ENCODE measurements at places on chromosomes 2 and 18.
A peak's percentile ranks its signal among the peaks of the same experiment; 100 is the strongest.

- no peak for DNase-seq
Measured at GRCh38 chr2:52658598-52658997, 1109.0 kb upstream of the CHAC2 start.

- DNase-seq = no peak
Measured at GRCh38 chr18:527146-527545, 26.6 kb upstream of the COLEC12 start.

GRCh38 chr2:65299246-65299645, 71.6 kb downstream of the ACTR2 start:
- DNase-seq = no peak

DNA sequence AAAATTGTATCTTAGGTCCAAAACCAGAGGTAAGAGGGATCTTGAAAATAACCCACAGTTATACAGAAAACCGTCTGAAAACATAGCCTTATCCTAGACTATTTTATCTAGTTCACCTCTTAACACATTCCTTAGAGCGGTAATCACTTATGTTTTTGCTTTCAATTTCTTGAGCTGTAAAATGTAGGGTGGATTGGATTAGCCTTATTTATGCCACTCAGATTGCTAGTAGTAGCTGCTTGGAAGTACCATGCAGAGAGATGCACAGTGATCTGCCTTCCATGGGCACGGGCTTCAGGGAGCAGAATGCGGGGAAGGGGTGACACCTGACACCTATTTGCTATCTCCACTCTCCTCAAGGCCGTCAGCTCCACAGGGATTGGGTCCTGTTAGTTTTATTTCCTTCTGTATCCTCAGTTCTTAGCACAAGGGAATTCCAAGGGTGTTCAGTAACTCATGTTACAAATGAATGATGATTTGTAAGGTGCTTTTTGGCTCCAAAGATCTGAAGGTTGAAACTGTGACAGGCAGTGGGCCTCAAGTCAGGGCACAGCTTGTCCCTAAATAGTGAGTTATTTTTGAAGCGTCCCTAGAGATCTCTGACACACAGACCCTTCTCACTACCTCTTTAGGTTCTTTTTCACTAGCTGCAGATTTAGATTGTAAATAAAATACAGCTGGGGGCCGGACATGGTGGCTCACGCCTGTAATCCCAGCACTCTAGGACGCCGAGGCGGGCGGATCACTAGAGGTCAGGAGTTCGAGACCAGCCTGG, 64.0 kb upstream of the PMAIP1 start:
- no peak for DNase-seq

- no peak for DNase-seq
Measured at GRCh38 chr2:65053199-65053598, 3.0 kb upstream of the CEP68 start.

GRCh38 chr18:32732165-32732564, 40.7 kb downstream of the KLHL14 start:
- DNase-seq = no peak

DNA sequence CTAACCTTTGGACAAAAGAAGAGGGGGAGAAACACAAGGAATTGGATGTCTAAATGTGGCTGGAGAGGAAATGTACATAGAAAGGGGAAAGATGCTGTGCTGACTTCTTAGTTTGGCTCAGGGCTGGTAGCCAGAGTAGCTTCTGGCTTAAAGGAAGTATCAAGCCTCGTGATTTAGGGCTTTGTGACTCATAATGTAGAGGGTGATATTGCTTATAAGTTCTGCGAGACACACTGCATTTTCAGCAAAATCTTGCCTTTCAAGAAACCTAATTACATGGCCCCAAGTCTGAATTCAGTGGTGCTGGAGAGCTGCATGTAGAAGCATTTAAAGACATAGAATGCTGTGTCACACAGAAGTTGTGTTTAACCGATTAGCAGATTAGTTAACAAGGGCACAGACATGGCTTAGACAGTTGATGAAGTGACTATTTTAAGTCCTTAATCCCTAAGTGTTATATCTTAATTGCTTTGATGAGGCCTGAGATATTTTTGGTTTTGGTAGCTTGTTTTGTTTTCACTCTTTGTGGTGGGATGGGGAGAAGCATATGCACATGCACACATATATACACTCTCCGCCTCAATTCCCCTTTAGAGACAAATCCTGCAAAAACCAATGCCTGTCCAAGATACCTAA, 66.4 kb downstream of the EPAS1 start:
- DNase-seq = no peak

GRCh38 chr18:23135550-23136325, 453 bp downstream of the CABLES1 start:
- no peak for DNase-seq

GRCh38 chr18:3454365-3455089, 4.6 kb downstream of the TGIF1 start:
- DNase-seq = no peak

DNA sequence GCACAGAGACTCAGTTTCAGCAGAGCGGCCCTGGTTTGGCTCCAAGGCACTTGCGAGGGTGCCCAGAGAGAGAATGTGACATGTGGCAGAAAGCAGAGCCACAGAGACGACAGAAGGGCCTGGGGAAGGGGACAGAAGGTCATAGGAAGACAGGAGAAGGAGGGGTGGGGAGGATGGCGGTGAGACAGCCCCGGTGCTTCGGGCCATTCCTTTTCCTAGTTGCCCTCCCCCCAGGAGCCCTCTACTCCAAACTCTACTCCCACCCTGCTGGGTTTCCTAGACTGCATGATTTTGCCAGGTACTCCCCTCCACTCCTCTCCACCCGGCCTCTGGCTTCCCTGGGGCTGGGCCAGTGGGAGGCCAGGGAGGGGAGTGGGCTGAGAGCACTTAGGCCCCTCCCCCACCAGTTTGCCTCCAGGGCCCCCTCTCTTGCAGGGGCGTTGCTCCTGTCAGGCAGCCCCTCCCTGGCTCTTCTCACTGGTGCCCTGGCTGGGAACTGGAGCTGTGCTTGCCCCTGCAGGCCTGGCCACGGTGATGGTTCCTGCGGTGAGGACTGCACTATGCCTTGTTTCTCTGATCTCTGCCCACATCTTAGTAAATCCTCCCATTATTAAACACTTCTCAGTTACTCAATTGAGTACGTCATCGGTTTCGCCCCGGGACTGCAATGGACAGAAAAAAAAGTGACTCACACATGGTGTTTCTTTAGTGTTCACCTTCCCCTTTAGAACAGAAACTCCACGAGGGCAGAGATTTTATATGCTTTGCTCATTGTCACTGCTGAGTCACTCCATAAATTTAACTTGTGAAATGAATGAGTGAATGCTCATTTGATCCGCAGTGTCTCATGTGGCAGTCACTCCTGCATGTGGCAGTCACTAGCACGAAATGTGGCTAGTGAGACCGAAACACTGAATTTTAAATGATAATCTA, 58.7 kb upstream of the SP3 start:
- no peak for DNase-seq

DNA sequence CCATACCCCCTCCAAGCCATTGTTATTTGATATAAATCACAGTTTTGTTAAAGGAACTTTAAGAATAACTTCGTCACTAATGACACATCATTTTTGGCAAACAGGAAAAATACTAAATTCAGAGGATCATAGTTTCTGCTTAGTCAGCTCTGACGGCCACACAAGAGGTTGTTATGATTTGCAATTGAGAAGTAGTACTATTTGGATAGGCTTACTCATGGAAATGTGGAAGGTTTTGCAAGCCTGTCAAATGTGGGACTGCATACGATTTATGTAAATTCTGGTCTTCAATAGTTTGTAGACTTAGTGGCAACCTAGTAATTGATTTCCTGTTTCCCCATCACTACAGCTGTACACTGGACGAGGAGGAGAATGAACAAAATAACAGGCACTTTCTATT, 108.1 kb downstream of the ARHGEF33 start:
- no peak for DNase-seq

DNA sequence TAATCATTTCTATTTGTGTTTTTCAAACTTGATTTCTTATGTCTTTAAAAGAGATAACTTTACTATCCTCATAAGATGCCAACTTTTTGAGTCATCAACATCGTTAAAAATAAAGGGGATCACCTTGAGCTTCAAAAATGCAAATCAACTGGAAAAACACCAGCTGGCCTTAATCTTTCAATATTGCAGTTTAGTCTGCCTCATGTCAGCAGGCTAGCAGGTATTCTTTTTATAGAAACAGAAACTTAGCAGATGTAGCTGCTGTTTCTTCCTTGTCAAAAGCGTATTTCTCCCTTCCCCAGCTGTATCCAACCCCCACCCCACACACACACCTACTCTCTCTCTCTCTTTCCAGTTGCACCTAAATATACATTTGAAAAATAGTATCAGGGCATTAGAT, 154.1 kb upstream of the ZNF804A start:
- peak; percentile 14 for DNase-seq

DNA sequence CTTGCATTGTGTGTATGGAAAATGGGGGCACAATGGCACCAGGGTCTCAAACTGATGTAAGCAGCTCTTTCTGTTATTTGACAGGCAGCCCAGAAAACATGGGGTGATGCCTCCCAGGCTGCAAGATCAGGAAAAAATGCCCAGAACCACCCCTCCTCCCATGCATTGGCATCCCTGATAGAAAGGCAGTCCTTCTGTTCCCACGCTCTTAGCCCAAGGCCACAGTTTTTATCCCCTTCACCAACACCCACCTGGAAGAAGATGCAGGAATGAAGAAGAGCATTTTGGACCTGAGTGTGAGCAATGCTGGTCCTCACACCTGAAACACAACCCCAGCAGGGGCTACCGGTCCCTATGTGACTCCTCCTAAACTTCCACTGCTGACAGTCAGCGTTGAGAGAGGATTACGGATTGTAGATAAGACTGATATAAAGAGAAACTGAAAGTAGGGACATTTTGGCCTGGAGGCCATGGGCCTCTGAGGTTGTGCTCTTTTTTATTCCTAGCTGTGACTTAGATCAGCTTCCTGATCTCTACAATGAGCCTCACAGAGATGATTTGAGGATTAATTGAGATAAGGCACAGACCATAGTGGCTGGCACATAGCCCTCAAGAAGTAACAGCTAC, 386.0 kb upstream of the ATP5MC3 start:
- DNase-seq = no peak

DNA sequence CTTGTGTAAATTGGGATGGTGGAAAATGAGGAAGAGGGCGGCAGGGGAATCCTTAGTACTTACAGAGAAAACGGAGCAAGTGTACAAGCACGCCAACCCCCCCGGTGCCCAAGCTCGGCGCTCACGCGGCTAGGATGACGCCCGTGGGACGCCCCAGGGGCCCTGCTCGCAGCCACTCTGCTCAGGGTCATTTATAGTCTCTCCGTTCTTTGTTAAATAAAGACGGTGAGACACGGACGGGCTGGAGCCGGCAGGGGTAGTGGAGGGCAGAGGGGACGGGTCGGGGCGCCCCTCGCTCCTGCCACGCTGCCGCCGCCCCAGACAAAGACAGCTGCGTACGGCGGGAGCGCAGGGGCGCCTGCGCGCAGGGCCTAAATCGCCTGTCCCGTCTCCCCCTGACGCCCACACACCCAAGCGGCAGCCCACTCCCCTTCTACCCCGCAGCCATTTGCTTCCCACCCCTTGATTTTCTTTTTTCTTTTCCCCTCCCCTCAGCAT, 37.8 kb downstream of the PCBP1 start:
- peak; percentile 77 for DNase-seq

DNA sequence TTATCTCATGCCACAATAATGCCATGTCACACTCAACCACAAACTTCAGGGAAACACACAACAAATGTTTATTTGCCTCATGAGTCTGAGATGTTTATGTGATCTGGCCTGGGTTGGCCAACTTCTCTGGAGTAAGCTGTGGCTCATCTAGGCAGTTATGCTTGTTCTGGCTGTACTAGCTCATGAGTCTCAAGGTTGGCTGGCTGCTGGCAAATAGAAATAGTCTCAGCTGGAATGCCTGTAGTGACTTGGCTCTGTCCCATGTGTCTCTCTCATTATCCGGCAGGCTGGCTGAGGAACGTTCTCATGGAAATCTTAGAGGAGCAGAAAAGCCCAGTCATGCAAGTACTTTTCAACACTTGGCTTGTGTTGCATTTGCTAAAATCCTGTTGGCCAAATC, 234.9 kb upstream of the CDH2 start:
- DNase-seq = no peak

DNA sequence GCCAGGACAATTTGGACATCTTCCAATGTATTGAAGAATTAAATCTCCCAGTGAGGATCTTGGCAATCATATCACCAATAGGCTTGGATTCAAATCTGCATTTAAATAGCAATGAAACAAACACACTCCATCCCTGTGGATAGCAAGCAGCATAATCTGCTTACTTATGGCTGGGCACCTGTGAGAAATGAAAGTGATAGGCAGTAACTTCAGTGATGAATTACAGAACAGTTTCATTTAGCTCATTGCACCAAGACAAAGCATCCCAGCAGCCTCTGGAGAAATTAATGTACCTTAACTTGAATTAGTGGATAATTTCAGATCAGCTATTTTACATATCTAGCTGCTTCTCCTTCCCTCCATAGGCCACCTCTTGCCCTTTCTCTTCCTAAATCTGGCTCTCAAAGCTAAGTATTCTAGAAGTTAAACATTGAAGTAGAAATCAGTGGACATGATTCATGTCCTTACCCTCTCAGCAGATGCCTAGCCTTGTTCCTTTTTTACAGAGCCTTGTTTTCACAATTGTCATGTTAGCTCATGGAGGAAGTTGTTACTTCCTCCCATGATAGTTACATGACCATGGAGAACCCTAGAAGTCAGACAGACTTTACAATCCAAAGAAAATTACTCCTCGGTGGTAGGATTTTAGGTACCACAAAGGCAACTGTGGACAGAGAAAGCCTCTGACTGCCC, 88.5 kb upstream of the TACR1 start:
- DNase-seq = no peak

- DNase-seq = no peak
Measured at GRCh38 chr2:83953697-83954096, 505.4 kb downstream of the SUCLG1 start.

GRCh38 chr18:48468151-48468550, 59.0 kb upstream of the ZBTB7C start:
- no peak for DNase-seq

GRCh38 chr2:1755436-1756191, 11.3 kb upstream of the PXDN start:
- no peak for DNase-seq

DNA sequence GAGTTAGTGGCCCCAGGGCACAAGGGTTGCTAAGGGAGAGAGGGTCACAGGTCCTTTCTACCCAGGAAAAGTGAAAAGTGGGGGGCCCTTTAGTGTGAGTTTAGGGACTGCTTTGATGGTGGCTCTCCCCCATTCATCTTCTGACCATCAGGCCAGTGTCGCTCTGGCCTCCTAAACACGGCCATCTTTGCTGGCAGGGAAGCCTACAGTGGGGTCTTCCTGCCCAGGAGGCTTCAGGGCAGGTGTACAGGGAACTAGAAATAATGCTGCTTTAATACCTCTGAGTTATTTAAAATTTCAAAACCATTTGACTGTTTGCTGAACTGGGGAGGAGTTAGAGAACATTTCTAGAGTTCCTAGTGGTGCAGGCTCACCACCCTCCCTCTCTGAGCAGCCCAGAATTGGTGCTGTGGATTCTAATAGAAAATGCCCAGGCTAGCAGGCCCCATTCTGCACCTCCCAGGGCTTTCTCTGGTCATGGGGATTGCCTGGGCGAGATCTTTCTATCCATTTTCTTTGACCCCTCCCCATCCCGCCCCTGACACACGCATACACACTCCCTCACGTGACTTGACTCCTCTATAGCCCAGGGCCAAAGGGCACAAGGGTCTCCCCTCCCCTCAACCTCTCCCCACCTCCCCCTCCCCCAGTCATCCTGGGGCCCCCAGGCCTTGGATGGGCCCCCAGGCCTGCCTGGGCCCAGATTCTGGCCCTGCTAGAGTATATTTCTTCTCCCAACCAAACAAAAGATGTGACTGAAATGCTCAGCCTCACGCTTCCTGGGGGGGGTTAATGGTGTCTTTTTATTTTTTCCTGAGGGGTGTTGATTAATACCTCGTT, 3.1 kb downstream of the PKDCC start:
- no peak for DNase-seq

- no peak for DNase-seq
Measured at GRCh38 chr2:222960126-222960525, 91.9 kb upstream of the KCNE4 start.

Data from head of caudate nucleus (tissue), 42 donors.